ENCODE measurements at places on chromosomes 16 and 17. TPM values are rescaled to one million over a fixed set of nuclear protein-coding genes. Genes with fewer than 3 reads are reported as not detected.

PGP gene
- polyA plus RNA-seq, result 14.5 TPM

GRCh38 chr17:1612400-1612799 lies 16.2 kb downstream of the SLC43A2 start:
- no peak for DNase-seq

DNA sequence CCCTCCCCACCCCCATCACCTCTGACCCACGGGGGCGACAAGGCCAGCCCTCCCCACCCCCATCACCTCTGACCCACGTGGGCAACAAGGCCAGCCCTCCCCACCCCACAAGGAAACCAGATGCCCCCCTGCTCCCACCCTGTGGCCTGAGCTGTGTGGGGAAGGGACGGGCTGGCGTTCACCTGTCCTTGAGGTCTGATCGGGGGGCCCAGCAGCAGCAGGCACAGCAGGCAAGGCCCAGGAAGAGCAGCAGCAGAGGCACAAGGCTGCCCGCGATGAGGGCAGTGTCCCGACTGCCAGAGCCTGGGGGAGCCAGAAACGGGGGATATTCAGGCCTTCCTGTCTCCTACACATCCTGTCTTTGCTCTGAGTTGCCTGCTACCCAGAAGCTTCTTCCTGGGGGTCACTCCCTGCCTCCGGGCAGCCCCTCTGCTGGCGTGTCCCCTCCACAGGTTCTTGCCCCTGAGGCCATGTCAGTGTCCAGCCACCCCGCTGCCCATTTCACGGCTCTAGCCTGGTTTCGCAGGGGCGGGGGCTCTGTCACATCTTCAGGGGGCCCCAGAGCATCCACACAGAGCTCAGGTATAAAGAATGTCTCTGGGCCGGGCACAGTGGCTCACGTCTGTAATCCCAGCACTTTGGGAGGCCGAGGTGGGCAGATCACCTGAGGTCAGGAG lies 6.8 kb downstream of the SCARF1 start:
- DNase-seq, result no peak

GRCh38 chr17:20159406-20160069 lies 150.4 kb downstream of the SPECC1 start:
- no peak for DNase-seq

- no peak for DNase-seq
Observed at GRCh38 chr16:19698480-19699465, 19.3 kb downstream of the KNOP1 start.

DNA sequence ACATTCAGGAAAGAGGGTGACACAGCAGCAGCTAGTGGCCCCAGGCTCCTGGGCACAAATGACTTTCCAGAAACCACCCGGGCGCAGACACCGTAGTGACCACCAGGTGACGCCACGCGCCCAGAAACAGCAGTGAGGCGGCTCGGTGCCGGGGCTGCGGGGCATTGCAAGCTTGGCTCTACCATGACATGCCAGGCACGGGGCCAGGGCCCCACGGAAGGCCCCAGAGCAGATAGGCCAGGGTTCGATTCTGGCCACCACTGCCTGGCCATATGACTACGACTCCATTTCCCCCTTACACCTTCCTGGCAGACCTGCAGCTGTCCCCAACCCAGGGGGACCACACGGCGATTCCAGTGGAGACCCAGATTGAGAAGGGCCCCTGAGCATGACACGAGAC lies 6.7 kb downstream of the RHBDF1 start:
- DNase-seq, result no peak

GRCh38 chr16:49181791-49182518 lies 99.7 kb downstream of the CBLN1 start:
- DNase-seq, result no peak

RUNDC3A gene
- 2.3 TPM for polyA plus RNA-seq

HCRT gene
- not detected for polyA plus RNA-seq

DNA sequence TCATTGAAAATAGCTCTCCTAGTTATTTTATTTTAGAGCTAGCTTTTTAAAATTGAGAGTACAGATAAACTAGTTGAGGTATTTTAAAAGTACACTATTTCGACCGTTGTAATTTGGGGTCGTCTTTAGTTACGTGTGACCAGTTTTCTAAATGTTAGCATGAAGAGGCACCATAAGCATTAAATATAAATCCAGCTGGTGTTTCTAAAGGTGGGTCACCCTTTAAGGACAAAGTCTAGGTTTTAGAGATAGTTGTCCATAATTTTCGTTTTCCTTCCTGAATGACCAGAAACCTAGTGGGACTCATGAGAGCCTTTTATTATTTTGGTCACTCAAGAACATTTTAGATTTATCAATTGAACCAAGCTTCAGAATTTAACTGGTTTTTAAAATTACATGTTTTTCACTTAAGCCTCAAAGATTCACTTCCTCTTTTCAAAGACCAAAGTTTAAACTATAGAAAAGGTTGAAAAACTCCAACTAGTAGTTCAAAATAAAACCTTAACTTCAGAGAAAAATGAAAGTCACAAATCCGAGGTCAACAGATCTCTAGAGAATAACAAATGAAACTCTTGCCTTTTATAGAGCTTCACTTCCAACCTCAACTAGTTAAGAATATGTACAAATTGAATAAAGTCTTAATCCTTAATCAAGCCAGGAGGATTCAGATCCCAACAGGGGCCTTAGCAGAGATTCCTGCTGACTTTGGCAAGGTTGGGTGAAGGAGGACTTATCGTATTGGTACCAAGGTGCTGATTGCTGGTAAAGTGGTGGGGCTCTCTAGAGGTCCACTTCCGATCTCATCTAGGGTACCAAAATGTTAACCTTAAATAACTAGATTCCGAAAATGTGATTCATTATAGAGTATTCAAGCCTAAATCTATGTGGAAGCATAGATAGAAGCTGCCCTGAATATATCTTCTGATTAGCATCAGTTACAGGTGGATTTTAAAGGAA lies 32.5 kb downstream of the PHKB start:
- DNase-seq, result no peak

DNA sequence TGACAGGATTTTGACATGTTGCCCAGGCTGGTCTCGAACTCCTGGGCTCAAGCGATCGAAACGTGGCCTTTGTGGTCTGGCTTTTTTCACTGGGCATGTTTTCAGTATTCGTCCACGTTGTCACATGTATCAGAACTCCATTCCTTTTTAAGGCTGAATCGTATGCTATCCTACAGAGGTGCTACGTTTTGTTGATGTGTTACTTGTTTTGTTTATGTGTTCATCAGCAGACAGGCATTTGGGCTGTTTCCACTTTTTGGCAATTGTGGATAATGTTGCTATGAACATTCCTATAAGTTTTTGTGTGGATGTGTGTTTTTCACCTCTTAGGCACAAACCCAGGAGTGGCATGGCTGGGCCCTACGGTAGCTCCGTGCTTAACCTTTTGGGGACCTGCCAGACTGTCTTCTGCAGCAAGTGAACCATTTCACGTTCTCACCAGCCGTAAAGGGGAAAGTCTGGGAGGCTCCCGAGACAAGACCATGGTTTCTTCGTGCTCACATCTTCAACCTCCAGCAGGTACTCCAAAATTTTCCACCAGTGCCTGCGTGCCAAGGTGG lies 26.9 kb downstream of the ADCY9 start:
- DNase-seq, result no peak

Data from right renal cortex interstitium (tissue), 3 donors.